ENCODE measurements at places on chromosomes 4 and X.

DNA sequence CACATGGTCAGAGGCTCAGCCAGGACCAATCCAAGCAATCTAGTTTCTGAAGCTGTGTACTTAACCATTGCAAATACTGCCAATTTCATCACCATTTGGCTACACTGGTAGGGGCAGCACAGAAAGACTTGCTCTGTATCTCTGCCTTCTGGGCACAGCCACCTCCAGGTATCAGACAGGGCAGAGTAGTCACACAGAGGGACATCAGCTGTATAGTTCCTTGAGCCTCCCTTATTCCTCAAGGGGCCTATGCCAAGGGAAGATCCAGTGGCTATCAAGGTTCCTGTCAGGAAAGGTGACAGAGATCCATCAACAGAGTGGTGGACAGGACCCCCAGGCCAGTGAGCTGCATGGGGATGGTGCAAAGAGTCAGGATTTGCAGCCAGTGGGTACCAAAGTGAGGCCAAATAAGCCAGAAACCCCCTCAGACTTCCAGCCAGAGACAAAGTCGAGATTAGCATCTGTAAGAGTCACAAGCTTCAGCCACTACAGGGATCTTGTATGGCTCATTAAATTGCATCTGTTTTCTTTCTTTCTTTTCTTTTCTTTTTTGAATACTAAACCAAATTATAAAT lies 381.6 kb upstream of the CPEB2 start:
- no peak for DNase-seq

- no peak for DNase-seq
Observed at GRCh38 chr4:1873776-1874175, 2.6 kb downstream of the NSD2 start.

- DNase-seq = no peak
Observed at GRCh38 chr4:156746111-156746510, 225.5 kb downstream of the PDGFC start.

- DNase-seq = no peak
Observed at GRCh38 chrX:118948270-118948669, 26.1 kb upstream of the LONRF3 start.

DNA sequence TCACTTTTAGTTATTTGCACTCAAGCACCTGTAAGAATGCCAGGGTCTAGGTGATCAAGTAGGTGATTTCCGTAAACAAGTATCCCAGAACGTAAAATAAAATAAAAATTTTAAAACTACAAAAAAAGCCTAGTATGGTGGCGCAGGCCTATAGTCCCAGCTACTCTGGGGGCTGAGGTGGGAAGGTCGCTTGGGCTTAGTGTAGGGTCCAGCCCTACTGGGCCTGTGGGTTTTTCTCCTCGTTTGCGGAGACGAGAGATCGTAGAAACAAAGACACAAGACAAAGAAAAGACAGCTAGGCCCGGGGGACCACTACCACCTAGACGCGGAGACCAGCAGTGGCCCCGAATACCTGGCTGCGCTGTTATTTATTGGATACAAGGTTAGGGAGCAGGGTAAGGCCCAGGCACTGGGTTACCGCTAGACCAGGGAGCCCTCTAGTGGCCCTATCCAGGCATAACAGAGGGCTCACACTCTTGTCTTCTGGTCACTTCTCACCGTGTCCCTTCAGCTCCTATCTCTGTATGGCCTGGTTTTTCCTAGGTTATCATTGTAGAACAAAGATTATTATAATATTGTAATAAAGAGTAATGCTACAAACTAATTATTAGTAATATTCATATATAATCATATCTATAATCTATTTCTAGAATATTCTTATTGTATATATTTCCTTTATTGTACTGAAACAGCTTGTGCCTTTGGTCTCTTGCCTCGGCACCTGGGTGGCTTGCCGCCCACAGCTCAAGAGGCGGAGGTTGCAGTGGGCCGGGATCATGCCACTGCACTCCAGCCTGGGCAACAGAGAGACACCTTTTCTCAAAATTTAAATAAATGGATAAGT lies 38.4 kb downstream of the SAGE1 start:
- peak; percentile 34 for DNase-seq

- DNase-seq = no peak
Observed at GRCh38 chrX:107880054-107880610, 54.5 kb downstream of the MID2 start.

- DNase-seq = no peak
Observed at GRCh38 chr4:74671080-74671698, 123.1 kb downstream of the BTC start.

GRCh38 chrX:25131055-25131454 lies 115.3 kb upstream of the ARX start:
- no peak for DNase-seq

DNA sequence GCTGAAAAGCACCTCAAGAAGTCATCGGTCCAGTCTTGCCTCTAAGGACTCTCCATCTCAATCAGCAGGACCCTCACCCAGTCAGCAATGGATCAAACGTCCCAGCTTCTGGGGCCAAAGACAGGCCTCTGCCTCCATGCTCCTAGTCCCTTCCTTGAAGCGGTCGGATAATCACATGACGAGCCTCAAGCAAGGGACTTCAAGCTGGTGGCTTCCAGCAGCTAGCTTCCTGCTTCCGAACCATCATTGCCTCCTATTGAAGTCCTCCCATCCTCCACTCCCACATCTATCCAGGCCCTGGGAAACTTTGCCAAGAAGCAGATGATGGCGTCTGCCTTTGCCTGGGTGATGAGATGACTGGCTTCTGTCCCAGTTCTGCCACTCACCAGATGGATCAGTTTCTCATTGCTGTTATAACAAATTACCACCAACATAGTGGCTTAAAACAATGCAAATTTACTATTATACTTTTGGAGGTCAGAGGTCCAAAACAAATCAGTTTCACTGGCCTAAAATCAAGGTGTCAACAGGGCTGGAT lies 135.2 kb upstream of the MAMLD1 start:
- DNase-seq = no peak

DNA sequence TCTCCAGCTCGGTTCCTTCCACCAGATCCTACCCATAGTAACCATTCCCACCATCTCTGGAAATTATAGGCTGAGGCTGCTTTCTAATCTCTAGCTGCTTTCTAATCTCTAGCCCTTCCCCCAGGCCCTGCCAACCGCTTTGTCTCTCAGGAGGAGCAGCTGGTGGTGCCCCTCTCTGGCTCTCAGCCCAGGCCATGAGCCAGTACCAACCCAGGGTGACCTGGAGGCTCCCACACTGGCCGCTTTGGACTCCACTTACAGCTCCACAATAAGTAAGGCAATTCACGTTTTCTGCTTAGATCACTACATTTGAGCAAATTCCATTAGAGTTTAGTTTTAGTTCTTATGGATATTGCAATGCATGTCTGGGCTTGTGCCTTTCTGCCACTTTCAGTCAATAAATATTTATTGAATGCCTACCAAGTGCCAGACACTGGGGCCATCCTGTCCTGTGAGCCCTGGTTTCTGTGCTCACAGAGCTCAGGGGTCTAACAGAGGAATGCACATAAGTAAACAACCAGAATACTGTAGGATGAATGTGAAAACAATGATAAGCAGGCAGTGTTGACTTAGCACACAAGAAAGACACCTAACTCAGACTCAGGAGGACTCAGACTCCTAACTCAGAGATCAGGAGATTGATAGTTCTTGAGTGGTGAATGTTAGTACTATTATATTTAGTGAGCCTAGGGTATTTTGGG lies 38.9 kb downstream of the SMC1A start:
- no peak for DNase-seq

DNA sequence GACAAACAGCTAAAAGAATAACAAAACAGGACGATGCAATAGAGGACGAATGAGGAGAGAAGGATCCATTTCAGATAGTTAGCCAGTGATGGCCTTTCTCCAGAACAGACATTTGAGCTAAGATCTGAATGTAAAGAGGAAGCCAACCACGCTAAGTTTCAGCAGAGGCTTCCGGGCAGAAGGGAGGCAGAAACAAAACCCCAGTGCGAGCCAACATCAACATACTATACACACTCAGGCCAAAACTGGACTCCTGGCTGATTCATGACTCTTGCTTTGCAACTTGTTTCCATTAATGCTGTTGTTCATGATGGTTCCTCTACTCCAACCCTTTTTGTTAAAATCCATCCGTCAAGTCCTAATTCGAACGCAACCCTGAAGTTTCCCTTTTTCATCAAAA lies 730.3 kb downstream of the TRIML1 start:
- no peak for DNase-seq

All from Peyer's patch (tissue), 4 donors.